NT2/D1 (cell line): ENCODE measurements at places on chromosomes 7 and 10.

GRCh38 chr7:151416112-151416940 is 6.5 kb upstream of the WDR86 start:
- DNase-seq, result no peak

DNA sequence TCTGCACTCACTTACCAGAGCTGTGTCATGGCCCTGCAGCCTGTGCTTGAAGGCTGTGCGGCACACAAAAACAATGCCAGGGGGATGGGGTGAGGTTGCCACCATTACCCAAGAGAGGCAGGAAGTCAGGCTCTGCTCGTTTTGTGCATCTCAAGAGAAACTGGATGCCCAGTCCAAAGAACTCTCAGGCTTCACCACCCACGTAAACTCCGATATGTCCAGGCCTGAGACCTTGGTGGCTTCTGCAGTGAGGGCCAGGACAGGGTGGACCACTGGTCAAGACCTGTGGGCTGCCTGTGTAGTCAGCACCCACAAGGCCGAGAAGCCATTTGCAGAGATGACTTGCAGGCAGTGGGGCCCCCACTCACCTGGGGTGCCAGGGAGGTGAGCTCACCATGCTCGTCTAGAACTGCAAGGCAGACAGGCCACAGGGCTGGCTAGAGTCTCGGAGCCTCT is 54.7 kb upstream of the EBF3 start:
- DNase-seq, result no peak

GRCh38 chr10:79357180-79357579 is 9.9 kb downstream of the PPIF start:
- DNase-seq, result no peak

GRCh38 chr7:150411606-150412005 is 32.5 kb downstream of the ZNF775 start:
- DNase-seq, result no peak

DNA sequence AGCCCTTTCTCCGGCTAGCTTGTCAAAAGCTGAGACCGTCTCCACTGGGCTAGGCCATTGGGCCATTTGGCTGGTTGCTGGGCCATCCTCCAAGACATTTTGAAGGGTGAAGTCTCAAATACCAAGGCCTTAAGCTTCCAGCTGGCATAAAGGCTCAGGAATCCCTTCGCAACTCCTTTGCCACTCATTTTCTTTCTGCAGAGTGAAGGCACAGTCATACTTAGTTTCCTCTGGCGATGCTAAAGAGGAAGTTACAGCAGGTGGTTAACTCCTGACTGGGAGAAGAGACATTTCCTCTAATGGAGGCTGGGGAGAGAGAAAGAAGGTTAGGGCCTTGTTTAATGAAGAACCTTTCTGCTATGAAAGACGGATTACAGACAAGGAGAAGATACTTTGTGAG is 4.8 kb upstream of the REPIN1 start:
- DNase-seq, result no peak

- DNase-seq, result no peak
Measured at GRCh38 chr10:14625765-14626525, 148.8 kb downstream of the FAM107B start.

GRCh38 chr7:10116511-10116910 is 857.2 kb upstream of the PHF14 start:
- no peak for DNase-seq

DNA sequence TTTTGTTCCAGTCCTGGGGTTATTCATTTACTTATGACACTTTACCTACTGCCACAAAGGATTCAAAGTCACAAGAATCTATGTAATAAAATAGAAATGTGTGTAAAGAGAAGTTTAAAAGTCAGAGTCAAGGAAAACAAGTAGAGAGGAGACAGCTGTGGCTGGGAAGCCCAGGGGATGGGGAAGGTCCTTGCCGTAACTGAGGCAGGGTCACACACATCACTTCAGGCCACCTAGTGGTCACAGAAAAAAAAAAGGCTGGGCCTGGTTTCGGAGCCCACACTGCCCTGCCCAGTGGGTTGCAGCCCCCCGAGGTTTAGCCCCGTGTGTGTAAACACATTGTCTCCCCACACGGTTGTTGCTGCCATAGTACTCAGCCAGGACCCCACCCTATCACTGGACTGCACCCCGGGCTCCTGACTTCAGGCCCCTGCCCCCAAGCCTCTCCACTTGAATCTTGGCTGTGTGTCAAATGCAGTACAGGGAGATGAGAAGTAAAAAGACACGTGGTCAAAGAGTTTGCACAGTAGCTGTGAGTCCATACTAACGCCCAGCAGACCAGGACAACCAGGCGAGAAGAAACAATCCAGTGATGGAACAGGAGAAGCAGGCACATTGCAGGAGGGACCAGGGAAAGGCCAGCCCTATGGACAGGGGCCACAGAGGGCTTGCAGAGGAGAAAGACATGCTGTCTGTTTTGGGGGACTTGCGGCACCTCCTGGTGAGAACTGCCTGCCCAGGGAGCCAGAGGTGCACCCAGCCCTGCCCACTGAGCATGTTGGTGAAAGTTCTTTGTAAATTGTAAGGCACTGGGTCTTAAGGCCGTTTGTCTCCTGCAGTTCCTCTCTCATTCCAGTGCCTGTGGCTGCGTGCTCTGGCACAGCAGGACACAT is 91.4 kb upstream of the MACROH2A2 start:
- no peak for DNase-seq

- no peak for DNase-seq
Measured at GRCh38 chr10:32204606-32205005, 142.4 kb downstream of the EPC1 start.

- DNase-seq, result no peak
Measured at GRCh38 chr7:16446508-16446907, 19.0 kb downstream of the SOSTDC1 start.

DNA sequence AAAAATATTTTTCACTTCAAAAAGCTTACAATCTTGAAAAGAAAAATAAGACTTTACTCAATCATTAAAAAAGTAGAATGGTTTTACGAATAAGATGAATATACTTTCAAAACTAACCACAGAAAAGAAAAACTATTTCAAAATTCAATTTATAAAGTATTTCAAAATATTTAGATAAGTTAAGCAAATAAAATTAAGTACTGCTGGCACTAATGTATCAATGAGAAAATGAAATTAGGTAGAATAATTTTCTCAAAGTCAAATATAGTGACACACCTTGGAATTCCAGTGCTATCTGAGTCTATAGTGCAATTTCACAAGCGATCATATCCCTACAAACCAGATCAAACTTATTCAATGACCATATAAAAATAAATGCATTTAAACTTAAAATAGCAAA is 109.8 kb upstream of the SEMA3A start:
- DNase-seq, result no peak

GRCh38 chr7:76155938-76156337 is 45.8 kb upstream of the SRRM3 start:
- no peak for DNase-seq

GRCh38 chr7:22907805-22908204 is 85.2 kb upstream of the TOMM7 start:
- no peak for DNase-seq

- no peak for DNase-seq
Measured at GRCh38 chr7:72504061-72504706, 92.0 kb upstream of the CALN1 start.

- no peak for DNase-seq
Measured at GRCh38 chr7:2115760-2116447, 116.8 kb downstream of the MAD1L1 start.

DNA sequence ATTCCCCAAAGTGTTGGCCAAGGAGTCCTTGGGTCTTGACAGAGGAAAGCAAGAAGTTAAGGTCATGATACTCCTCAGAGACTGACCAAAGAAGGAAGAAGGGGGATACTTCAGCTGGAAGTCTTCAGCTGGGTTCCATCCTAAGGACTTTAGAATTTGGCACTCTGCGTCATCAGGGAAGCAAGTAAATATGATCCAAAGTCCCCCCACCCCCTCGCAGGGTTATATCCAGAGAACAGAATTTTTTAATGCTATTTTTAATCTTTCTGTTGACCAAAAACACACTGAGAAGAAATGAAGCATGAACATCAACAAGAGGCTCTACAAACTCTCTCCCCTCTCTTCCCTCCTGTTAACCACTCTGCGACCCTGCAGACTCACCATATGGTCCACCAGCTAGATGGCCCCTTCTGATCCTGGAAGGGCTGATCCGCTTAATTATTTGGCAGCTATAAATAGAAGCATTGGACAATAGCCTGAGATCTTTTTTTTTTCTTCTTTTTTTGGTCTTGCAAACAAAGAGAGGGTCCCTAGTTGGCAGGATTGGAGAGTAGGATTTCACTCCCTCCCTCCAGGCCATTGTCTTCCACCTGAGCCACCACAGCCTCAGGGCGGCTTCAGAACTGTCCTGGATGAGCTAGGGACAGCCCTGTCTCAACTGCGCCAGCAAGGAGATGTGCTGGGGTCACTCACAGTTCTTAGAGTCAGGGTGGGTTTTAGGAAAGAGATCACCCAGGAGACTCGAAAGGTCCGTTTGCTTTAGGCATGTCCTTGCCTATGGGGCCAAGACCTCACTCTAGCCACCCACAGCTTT is 196.0 kb downstream of the KCNMA1 start:
- peak; percentile 25 for DNase-seq

GRCh38 chr7:142248-142941 is 50.0 kb upstream of the FAM20C start:
- DNase-seq, result no peak

GRCh38 chr7:85564861-85565260 is 378.0 kb upstream of the SEMA3D start:
- no peak for DNase-seq

DNA sequence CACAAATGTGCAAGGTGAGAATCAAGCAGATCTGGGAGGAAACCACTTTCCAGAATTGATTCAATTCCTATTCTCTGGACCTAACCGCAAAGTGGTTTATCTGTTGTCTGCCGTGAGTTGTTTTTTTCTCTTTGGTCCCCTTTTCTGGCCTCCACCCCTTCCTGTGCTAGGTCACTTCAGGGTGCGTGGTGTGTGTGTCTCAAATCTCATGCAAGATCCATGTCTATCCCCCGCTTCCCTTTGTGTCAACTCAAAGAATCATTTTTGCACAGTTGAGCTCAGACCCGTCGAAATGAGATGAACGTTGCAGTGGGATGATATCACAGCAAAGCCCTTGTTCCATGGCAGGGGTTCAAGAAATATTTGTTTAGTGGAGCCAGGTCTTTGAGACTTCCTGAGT is 184.5 kb downstream of the GATA3 start:
- no peak for DNase-seq

DNA sequence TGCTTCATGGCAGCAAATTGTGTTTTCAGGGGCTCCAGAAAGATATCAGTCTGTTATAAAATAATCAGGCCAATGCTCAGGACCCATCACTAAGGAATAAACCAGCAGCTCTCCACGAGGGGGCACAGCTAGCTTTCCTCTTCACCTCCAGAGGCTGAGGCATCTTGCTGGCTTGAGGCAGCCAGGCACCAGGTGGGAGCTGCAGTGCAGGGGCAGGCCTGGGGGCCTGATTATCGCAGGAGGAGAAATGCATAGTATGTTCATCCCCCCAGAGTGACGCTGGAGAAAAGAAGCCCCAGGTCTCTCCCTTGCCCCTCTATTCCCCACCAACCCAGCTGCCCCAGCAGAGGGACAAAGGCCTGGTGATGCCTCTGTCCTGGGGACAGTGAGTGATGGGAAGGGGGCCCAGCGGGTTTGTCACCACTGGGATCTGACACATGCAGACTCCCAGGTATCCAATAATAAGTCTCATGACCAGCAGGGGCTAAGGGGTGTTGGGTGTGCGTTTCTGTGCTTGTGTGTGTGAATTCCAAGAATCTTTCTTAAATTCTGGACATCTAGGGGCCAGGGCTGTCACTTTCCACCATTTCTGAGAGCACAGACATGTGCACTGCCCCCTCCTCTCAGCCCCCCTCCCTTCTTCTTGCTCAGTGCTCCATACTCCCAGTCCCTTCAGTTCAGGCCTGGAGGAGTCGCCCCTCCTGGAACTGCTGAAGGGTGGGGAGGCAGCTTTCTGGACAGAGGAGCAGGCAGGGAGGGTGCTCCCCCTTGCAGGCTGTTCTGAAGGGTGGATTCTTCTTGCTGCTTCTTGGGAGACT is 128.1 kb upstream of the FAM20C start:
- peak; percentile 54 for DNase-seq

DNA sequence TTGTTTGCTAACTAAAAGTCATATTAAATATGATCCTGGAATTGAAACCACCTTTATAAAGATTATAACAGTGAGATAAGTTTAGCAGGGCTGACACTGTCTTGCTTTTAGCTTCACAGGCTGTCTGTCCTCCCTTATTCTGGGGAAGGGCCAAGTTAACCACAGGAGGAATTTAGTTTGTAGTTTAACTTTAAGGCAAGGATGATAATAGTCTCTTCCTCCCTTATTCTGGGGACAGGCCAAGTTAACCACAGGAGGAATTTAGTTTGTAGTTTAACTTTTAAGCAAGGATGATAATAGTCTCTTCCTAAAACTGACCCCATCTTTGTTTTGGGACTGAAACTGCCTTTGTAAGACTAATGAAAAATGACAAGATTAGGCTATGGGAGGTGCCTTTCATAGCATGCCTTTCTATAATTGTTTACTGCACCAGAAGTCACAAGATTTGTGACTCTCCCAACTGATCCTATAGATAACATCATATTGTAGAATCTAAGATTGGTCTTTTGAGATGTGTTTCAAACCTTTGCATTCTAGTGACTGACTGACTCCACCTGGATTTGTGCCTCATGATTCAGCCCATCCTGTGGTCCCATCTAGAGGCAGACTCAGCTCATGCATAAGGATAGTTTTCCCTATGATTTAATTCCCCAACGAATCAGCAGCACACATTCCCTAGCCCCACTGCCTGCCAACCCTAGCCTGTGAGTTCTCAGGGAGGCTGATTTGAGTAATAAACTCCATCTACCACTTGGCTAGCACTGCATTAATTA is 212.0 kb downstream of the MAGI2 start:
- no peak for DNase-seq

DNA sequence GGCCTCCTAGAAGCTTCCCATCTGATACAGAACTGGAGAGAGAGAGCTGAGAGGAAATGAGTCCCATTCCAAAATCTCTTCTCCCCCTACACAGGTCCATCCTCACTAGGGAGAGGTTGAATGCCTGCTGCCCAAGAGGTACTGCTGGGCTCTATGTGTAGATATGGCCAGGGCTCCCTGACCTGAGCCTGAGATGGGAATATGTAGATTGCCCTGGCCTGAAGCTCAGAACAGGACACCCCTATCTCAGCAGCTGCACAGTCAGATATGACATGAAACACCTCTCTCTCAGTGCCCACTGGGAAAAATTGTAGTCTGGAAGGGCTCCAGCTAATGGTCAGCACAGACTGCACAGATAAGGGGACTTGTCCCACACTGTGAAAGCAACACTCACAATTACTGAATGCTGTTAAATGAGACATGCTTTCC is 3.1 kb upstream of the IFIT1B start:
- no peak for DNase-seq

GRCh38 chr7:11212816-11213215 is 239.1 kb downstream of the PHF14 start:
- DNase-seq, result no peak

GRCh38 chr7:39733881-39734632 is 110.7 kb downstream of the RALA start:
- DNase-seq, result peak; percentile 77
